A549 treated with ZK216348 at 1 μM for 4 hours (cell line): ENCODE measurements at places on chromosomes 7 and 10. TPM values are rescaled to one million over a fixed set of nuclear protein-coding genes. Genes with fewer than 3 reads are reported as not detected.

Gene RNF133
- total RNA-seq: not detected in 5 replicates

Gene FGL2
- not detected in 5 replicates for total RNA-seq

Gene LIPJ
- total RNA-seq: not detected in 5 replicates

Gene RAMP3
- not detected in 5 replicates for total RNA-seq

Gene PGAM2
- not detected in 5 replicates for total RNA-seq

Gene FAM20C
- 29.5 to 48.7 TPM (median 45.5 TPM) in 5 replicates for total RNA-seq

Gene ECHDC3
- total RNA-seq: 6.6 to 10.4 TPM (median 8.5 TPM) in 5 replicates

Gene GRM8
- total RNA-seq: 0.13 TPM in 1 of 5 replicates, not detected in the others

Gene WDR86
- 0.13 to 0.23 TPM (median 0.18 TPM) in 3 of 5 replicates, not detected in the others for total RNA-seq

Gene ERVW-1
- not detected in 5 replicates for total RNA-seq

Gene PNLIP
- total RNA-seq: not detected in 5 replicates

Gene AOAH
- not detected in 5 replicates for total RNA-seq

Gene FZD1
- 1.9 to 2.6 TPM (median 2.5 TPM) in 5 replicates for total RNA-seq

Gene LDB3
- total RNA-seq: 0.04 to 0.12 TPM (median 0.08 TPM) in 4 of 5 replicates, not detected in the other

Gene LYZL1
- total RNA-seq: not detected in 5 replicates

Gene ACSM6
- total RNA-seq: not detected in 5 replicates

Gene TAS2R16
- total RNA-seq: not detected in 5 replicates

Gene AKR1B15
- 33.9 to 46.4 TPM (median 40.0 TPM) in 5 replicates for total RNA-seq

Gene ELFN1
- total RNA-seq: 0.32 to 0.47 TPM (median 0.38 TPM) in 5 replicates

Gene HNRNPA2B1
- 1,204 to 1,479 TPM (median 1,292 TPM) in 5 replicates for total RNA-seq

Gene CALML5
- not detected in 5 replicates for total RNA-seq

Gene CYP26C1
- not detected in 5 replicates for total RNA-seq

Gene PDE6C
- not detected in 5 replicates for total RNA-seq

Gene PIP
- total RNA-seq: 0.51 to 0.75 TPM (median 0.71 TPM) in 3 of 5 replicates, not detected in the others

Gene PRLHR
- total RNA-seq: not detected in 5 replicates

Gene CLRN3
- not detected in 5 replicates for total RNA-seq

Gene PLAU
- total RNA-seq: 101 to 107 TPM (median 105 TPM) in 5 replicates

Gene TMEM106B
- 27.0 to 40.6 TPM (median 36.4 TPM) in 5 replicates for total RNA-seq

Gene DDC
- total RNA-seq: 0.67 to 1.4 TPM (median 1.2 TPM) in 5 replicates

Gene GPR158
- total RNA-seq: 0.04 to 0.11 TPM (median 0.07 TPM) in 5 replicates

Gene CALD1
- 70.3 to 126 TPM (median 113 TPM) in 5 replicates for total RNA-seq

Gene AS3MT
- 2.6 to 5.0 TPM (median 4.7 TPM) in 5 replicates for total RNA-seq
